Hepatocyte (in vitro differentiated cells): ENCODE measurements at places on chromosomes 5 and 9.

DNA sequence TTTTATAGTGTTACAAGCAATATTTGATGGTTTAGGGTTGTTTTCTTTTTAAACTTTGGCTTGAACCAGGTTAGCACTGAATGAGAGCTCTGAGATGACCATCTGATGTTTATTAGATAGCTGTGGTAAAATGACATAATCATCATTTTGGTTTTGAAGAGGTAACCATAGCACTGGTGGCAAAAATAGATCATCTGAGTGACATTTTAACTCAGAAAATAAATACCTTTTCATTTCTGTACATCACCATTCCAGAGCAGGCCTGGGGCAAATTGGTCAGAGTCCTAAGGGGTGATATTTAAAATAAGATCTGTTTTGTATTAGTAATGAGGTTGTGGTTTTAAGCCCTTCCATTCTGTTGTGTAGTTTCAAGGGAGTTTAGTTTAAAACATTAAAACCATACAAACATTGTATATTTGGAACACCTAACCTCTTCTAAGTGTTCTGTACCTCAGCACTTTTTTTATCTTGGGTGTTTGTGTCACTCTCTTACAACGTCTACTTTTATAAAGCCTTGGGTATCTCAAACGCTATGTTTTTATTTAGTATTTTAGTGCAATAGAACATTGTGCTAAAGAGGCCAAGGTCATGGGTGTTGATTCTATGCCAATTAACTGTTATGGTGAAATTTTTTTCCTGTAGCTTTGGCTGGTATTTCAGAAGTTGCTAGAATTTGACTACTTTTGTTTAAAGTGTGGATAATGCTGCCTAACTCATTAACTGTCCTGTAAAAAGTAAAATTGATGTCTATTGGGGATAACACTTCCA is 166.1 kb downstream of the CD180 start:
- no peak for DNase-seq

GRCh38 chr9:128362774-128363173 is 8.4 kb upstream of the URM1 start:
- no peak for DNase-seq

- no peak for DNase-seq
Measured at GRCh38 chr9:136403538-136403914, 3.6 kb upstream of the SNAPC4 start.

- DNase-seq = no peak
Measured at GRCh38 chr9:14412775-14413174, 98.8 kb upstream of the NFIB start.

DNA sequence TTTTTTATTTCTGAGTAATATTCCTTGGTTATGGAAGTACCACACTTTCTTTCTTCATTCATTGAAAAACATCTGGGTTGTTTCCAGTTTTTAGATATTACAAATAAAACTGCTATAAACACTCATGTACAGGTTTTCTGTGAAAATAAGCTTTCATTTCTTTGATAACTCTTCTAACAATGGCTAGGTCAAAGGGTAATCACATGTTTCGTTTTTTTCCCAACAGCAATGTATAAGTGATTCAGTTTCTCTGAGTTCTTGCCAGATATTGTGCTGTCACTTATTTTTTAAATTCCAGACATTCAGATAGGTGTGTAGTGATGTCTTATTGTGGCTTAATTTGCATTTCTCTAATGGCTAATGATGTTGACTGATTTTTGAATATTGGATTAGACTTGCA is 16.7 kb upstream of the TNPO1 start:
- DNase-seq = no peak

DNA sequence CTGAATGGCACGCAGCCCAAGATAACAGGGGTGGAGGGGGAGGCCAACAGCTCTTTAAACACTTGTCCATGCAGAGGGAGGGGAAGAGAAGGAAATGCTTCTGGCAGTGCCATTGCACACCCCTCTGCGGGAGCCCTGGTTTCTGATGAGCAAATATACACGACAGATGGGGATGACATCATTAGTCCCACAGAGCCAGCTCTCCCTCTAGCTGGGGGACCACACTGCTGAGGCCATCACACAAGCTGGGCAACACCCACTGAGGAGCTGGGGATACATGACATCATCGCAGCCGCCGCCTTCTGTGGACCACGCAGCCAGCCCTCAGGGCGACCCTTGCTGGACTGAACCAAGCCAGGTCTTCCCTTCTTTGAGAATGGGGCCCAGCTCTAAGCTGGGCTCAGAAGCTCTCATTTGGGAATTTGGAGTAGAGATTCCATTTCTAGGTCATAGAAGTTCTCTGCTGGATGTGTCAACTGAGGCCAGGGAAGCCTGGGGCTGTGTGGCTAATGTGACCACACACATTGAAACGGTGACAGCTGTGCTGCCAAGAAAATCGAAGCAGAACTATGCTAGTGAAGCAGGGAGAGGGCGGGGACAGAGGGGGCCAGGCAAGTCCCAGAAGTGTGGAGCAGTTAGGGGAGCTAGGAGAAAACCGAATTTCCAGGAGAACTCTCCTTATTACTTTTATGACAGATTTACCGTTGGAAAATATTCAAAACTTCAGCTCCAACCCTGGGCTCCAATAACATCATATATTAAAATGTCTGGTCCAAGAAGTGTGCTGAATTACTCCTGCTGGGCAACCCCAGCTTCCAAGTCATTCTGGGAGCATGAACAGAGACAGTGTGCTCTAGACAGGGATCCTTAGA is 79.5 kb downstream of the PRRT1B start:
- no peak for DNase-seq

DNA sequence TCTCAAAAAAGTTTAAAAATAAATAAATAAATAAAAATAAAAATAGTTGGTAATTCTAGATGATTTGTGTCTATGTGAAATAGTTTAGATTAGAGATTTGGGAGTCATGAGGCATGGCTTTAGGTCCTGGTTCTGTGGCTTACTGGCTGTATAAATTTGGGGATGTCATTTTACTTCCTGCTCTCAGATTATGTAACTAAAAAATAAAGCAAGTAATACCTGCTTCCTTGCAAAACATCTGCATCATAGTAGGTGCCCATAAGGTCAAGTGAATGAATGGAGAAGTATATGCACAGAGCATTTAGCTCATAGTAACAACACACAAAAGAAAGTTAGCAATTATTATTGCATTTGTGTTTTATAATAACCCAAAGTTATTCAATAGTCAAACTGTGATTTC is 287.7 kb upstream of the TLE4 start:
- DNase-seq = no peak

- peak; percentile 43 for DNase-seq
Measured at GRCh38 chr5:133340002-133340755, 272.2 kb downstream of the FSTL4 start.

- DNase-seq = no peak
Measured at GRCh38 chr5:109668668-109669422, 20.9 kb upstream of the MAN2A1 start.

DNA sequence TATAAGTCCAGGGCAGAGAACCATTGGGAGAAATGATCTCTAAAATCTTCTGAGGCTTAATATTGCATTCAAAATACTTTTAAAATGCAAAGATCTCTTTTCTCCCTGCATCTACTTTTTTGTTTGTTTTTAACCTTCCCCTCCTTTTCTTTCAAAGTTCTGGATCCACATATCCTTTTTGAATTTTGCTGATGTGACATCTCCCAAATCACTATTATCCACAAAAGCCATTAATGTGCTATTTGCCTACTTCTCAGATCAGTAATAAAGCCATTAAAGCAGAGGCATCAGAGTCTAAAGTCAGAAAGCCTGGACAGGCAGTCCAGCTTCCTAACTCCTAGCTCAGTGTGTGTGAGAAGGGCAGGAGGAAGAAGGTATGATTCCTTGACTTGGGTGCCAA is 114.2 kb downstream of the EBF1 start:
- no peak for DNase-seq

- no peak for DNase-seq
Measured at GRCh38 chr9:114694719-114695269, 12.8 kb upstream of the TEX48 start.

DNA sequence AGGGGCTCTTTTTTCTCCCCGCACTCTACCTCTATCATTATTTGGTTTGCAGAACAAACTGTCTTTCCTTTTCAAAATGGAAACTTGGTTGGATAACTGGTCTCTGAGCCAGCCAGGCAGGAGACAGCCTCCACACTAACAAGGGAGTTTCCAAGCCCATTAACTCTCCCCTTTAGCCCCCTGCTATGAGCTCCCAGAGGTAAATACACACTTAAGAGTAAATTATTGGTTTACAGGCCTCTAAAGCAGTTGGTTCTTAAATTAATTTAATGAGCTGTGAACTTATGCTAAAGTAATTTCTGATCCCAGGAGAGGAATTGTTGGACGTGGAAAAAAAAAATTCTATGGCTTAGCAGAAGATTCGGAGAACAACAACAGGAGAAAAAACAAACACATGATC is 30.3 kb downstream of the EPB41L4A start:
- no peak for DNase-seq

DNA sequence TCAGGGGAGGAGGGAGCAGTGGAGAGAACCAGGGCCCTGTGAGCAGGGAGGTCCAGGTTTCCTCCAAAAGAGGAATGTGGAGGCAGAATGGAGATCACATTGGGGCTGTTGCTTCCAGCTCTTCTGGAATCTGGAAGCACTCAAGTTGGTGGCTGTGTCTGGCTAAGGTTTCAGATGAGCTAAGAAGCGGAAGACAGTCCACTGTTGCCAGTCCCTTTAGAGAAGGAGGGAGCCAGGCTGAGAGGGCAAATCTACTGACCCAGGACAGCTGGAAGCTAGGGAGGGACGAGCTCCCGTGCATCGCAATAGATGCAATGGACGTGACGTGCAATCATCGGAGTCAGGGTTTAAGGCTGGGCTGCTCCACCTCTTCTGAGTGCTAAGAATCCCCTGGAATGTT is 71.2 kb downstream of the TENT4A start:
- DNase-seq = no peak

- DNase-seq = no peak
Measured at GRCh38 chr9:134381272-134381661, 55.0 kb downstream of the RXRA start.

DNA sequence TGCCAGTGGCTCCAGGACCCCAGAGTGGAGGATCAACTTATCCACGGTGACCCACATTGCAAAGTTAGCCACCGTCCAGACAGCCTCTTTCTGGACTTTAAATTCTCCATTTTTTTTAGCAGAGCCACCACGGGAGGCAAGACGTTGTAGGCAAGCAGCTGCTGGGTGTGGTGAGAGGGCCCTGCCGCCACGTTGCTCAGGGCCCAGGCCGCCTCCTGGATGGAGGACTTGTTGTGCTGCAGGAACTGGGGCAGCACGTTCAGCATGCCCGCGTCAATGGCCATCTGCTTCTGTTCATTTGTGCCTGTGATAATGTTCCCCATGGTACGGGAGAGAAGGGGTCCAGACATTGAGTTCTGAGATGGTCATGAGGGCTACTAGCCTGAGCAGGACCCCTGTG is 114.3 kb upstream of the POC5 start:
- DNase-seq = no peak

DNA sequence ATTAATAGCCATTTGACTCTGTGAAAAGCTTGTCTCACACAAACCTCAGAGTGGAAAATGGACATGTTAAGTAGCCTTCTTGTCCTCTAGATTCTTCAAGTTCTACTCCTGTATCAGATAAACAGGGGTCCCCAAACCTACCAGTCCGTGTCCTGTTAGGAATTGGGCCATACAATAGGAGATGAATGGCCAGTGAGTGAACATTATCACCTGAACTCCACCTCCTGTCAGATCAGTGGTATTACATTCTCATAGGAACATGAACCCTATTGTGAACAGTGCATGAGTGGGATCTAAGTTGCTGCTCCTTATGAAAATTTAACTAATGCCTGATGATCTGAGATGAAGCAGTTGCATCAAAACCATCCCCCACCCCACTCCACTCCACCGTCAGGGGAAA is 136.3 kb downstream of the TMEM232 start:
- peak; percentile 30 for DNase-seq

- no peak for DNase-seq
Measured at GRCh38 chr5:28066856-28067255, 1028.5 kb upstream of the CDH9 start.

- DNase-seq = no peak
Measured at GRCh38 chr5:96412868-96413449, 20.1 kb downstream of the PCSK1 start.

- no peak for DNase-seq
Measured at GRCh38 chr5:425714-426113, 17.3 kb upstream of the EXOC3 start.

DNA sequence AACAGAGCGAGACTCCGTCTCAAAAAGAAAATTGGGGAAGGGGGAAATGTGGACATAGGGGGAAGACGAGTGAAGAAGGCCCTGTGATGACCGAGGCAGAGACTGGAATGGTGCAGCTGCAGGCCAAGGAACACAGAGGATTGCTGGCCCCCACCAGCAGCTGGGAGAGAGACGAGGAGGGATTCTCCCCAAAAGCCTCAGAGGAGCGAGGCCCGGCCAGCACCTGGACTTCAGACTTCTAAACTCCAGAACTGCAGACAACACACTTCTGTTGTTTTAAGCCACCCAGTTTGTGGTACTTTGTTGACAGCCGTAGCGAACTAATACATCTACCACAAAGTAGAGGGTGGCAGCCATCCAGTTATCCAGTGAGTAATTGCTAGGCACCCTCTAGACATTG is 124.6 kb downstream of the ATPSCKMT start:
- DNase-seq = no peak

DNA sequence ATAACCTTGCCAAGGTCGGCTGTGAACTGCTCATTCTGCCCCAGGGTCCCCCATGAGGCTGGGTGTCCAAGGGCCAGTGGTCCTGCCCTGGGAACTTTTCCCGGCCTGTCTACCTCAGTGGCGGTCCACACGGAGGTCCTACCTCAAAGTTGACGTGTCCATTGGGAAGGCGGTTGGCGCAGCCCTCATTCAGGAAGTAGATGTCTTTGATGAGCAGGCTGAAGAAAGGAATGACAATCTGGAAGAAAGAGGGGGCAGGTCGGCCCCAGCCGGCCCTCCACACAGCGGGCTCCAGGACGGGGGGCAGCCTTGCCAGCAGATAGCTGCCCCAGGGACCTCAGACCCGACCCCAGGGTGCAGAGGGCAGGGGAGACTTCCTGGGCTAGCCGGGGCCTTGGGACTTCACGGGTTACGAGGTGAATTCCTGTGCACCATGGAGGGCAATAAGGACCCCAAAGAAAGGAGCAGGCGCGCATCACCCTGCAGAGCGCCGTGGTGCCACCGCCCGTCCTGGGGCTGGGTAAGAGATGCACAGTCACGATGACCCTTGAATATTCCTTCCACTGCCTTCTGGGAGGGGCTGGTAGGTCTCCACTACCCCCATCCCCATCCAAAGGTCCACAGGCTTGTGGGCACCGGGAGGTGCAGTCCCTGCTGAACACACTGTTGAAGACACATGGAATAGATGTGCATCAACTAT is 42.9 kb upstream of the RNF130 start:
- no peak for DNase-seq

GRCh38 chr5:58544195-58544594 is 38.7 kb upstream of the RAB3C start:
- DNase-seq = no peak

DNA sequence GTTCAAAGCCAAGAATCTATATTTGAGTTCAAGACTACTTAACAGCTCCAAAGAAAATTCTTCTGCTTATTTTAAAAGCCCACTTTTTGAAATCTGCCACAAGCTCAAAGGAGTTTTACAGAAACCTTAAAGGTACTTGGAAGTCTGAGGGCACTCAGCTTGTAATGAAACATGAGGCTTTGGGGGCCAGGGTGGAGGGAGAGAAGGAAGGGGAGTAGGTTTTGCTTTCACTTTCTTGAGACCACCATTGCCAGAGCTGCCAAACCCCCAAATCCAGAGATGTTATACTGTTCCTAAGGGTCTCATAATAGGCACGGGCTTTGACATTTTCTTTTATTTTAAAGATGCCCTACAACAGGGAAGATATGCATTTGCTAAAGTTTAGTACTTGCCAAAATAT is 42.6 kb upstream of the TNFAIP8 start:
- DNase-seq = no peak
